Cortex of kidney (tissue), 1 donor: ENCODE measurements at places on chromosomes 5 and 9.

GRCh38 chr9:134698587-134699342 lies 57.2 kb downstream of the COL5A1 start:
- DNase-seq, result no peak

- no peak for DNase-seq
Measured at GRCh38 chr5:175573493-175574269, 84.2 kb upstream of the HRH2 start.

DNA sequence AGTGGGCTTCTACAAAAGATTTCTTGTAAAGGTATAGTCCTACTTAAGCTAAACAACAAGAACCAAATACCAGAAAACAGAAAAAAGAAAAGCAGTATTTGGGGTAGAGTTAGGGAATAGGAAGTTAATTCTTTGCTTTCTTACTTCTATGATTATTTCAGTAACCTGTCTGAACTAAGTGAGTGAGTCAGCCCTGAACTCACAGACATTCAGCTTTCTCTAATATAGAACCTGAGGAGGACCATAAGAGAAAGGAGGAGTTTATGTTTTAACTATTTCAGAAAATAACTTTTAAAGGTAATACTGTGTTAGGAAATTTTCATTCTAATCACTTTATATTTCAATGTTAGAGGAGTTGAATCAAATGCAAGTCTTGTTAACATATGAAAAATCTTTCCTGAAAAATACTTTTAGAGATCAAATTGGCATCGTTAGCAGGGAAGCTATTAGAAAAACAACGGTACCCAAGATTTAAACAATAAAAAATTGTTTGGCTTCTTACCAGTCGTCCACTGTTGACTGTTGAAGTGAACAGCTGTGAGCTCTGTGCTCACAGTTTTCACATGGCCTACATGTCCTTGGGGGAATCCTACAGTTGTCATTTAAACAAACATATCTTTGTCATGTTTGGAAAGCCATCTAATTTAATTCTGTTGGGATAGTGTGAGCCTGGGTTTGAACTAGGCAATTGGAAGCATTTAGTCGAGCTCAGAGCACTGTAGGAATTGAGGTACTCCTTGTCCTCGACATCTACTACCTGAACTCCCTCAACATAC lies 19.9 kb upstream of the ZFAND5 start:
- no peak for DNase-seq

DNA sequence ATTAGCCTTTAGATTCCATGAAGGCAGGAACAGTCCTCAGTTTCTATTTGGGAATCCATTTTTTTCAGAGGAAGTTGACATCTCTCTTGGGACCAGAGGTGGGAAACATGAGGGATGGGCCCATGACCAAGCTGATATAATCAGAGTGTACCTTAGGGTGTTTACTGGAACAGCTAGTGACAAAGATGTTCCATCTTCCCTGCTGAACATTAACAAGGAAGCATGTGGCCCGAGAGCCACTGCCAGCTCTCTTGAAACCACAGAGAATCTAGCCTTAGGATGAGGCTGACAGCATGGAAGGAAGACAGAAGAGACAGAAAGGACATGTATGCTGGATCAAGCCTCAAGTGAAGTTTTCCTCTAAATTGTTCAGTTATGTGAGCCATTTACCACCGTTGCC lies 16.0 kb downstream of the AQP3 start:
- DNase-seq, result no peak

DNA sequence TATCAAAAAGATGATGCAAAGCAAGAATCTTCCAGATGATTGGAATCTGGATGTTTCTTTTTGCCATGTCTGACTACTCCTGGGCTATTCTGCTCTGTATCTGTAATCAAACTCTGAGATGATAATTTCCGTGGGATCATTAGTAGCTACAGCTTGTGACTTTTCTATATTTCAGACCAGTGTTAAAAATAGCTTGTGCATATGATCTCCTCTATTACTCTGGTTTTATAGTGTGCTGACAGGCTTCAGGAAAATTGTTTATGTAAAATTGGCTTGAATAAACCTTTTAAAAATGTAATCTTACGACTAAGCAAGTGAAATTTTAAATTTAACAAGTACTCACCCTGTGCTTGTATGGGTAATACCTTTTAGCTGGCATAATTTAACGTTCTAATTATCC lies 40.4 kb downstream of the NAA35 start:
- DNase-seq, result no peak

DNA sequence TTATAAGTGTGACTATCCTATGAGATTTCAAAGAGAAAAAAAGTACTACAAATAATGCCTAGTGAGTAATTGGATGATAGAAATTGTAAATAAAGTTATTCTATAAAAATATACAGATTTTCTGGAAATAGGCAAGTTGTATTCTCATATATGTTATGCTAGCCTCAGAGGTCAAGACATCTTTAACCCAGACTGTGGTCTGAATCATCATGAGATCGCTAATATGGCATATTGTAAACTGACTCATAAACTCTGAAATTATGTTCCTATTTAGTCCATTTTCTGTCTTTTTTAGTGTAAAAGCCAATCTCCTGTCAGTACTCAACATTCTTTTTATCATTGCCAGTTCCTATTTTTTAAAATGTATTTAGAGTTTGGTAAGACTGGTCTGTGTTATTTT lies 14.2 kb downstream of the LOX start:
- DNase-seq, result no peak

GRCh38 chr5:10626473-10627013 lies 62.7 kb downstream of the ANKRD33B start:
- DNase-seq, result no peak
